Left colon (tissue), 2 donors: ENCODE measurements at places on chromosomes 3 and 15. TPM values are rescaled to one million over a fixed set of nuclear protein-coding genes. Genes with fewer than 3 reads are reported as not detected.

The FGD5 gene
- total RNA-seq = 9.8 TPM

The NAALADL2 gene
- total RNA-seq = 20.7 TPM

DNA sequence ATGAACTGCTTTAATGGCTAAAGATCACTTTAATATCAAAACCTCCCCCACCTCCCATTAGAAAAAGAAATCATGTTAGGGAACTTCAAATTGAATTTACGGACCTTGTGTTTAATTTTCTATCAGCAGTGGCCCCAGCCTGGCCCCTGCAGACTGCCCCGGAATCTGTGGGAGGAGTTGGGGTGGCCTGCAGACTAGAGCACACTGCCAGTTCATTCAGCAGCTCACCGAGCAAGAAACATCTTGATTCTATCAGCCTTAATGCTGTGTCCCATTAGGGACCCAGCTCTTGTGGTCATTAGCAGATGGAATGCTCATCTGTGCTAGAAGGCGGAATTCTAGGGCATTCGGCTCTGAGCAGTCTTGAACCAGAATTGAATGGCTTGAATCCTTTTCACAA is 54.2 kb downstream of the FLNB start:
- no peak for DNase-seq

The POLQ gene
- total RNA-seq = 1.5 TPM

DNA sequence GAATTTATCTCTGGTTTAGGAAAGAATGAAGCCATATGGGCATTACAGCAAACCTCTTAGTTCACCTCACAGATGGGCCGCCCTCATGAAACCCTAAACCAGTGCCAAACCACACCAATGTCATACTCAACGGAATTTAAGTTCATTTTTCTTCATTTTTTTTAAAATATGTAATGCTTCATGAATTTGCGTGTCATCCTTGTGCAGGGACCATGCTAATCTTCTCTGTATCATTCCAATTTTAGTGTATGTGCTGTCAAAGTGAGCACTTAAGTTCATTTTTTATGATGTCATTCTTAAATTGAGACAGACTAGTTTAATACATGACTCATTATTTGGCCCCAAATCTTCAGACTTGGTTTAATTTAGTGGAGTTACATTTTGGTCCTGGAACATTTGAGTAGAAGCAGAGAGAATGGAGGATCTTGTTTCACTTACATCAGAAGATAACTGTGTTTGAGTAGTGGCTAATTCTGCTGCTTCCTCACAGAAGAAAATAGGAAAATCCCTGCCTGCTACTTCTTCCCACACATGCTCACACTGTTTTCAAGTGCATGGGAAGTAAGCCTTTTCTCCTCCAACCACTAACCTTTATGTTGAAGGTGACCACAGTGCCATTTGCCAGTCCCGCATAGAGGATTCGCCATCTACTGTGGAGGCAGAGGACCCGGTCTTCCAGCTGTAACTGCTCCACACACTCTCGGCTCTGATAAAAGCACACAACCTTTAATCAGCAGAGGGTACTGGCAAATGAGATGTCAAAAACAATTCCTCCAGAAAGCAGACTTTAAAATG is 63.3 kb downstream of the ZNF106 start:
- DNase-seq = no peak

DNA sequence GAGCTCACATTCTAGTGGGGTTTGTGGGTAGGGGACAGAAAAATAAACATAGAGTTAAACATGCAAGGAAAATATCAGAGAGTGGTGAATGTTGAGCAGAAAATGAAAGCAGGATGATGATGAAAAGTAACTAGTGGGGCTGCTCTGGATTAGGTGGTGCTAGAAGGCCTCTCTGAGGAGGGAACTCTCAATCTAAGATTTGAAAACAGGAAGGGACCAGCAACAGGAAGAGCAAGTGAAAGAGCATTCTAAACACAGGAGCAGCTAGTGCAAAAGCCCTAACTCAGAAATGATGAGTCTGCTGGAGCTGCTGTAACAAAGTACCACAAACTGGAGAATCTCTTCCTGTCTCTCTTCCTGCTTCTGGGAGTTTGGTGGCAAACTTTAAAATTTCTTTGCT is 468.6 kb upstream of the AGTR1 start:
- no peak for DNase-seq

DNA sequence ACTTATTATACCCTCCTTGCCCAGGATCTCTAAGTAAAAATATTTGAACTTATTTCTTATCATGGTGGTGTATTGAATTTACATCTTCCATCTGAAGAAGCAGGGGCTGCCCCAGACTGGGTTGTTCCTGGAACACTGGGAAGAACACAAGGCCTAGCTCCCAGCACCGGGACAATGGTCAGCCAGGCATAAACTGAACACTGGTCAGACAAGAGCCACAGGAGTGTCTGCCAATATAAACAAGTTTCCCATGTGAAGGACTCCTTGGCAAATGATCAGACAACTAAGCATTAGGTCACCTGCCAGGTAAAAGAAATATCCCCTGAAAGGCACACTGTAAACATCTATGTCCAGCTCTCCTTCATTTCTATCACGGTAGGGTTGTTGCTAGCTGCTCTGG is 172.4 kb downstream of the ATP8B4 start:
- DNase-seq = no peak

- DNase-seq = no peak
Observed at GRCh38 chr15:50390554-50391264, 33.5 kb upstream of the USP8 start.

DNA sequence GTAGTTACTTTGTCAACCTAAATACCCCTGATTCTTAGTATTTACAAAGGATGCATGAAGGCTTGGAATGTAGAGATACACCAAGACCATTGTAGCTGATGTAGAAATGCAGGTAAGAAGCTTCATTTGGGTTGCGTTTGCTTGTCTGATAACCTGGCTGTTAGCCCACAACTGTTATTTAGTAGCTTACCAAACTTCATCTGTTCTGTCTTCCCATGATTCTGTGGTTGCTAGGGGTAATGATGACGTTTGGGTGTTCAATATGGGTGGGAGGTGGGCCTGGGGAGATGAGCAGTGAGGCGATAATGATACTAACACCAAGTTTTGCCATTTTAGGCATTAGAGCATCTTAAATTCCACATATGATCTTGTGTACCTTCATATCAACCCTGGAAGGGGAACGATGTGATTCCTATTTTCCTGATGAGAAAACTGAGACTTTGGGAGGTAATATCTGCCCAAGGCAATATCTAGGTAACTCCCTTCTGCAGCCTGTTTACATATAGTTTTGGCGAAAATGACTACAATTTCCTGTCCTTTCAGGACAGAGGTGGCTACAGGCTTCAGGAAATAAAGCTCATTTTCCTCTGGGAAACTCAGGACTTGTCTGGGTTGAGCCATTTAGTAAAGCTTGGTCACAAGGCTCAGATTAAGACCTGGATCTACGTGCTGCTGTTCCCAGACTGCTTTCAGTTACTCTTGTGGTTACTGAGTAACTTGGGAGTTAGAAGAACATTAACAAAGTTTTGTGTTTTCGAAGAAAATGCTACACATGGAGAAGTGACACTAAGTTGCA is 26.8 kb downstream of the FNDC3B start:
- no peak for DNase-seq

DNA sequence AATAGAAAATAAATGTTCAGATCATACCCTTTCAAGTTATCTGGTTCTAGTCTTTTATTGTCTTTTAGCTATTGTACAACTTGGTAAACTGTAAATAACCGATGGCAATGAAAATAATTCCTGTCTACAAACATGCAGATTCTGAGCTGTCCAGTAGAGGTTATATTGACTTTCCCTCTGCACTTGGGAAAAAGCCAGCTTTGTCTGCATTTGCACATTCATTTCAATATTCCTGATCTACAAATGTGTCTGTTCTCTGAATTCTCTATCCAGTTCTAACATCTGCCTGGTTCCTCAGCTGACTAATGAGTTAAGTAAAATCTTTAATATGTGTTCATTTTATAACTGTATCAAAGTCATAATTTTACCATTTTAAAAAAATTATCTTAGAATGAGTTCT is 408.5 kb downstream of the ERC2 start:
- DNase-seq = no peak

The PRR20G gene
- not detected for total RNA-seq

GRCh38 chr3:188978421-188979171 is 193.2 kb upstream of the TPRG1 start:
- no peak for DNase-seq

The HYKK gene
- 7.5 TPM for total RNA-seq

DNA sequence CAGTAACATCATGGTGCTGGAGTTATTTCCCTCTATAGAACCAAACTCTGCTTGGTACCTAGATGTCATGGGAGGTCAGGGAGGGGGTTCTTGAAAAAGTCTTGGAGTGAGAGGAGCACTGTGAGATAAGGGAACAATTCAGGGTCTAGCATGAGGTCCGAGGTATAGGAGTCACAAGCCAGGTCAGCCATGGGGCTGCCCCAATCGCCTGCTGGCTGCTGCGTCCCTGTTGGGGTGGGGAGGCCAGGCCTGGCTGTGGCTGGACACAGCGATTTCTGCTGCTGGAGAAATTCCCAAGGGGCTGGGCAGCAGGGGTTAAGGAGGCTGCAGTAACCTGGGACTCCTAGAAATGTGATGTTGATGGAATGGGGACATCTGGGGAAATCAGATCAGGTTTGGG is 44.9 kb downstream of the SUSD5 start:
- DNase-seq = no peak

DNA sequence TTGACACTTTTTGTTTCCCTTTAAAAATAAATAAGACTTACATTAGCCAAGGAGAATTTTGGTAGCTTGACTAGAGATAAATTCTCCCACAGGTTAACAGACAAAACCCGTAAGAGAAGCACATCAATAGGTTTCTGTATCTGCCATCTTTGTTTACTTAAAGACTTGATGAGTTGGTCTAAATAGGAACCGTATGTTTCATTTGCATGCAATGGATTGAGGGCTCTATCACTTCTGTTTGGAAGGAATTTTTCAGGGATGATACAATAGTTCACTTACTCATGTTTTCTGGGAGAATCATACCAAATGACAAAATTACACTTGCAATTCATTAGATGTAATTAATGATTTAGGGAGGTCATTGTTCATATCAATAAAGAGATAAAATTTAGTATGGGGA is 631.5 kb upstream of the NR2F2 start:
- no peak for DNase-seq

DNA sequence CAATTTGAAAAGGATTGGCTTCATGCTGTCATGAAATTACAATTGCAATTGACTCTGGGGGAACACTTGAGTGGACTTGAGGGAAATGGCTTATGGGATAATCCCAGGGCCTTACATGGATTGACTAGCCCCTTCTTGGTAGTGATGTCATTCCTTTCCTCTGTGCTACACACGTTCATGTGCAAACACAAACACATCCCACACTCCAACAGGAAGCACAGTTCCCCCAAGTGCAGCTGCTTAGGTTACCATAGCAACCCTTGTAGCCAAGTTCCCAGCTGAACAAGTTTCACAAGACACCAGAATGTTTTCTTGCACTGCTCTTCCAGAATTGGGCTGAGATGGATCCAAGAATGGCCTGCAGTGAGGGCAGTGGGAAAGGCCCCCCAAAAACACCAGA is 217.0 kb downstream of the ZNF621 start:
- no peak for DNase-seq

The UMPS gene
- 23.1 TPM for total RNA-seq

The OSTN gene
- total RNA-seq = not detected

- no peak for DNase-seq
Observed at GRCh38 chr3:171569571-171570132, 109.4 kb upstream of the TNIK start.

The SLCO2A1 gene
- 50.6 TPM for total RNA-seq
